ENCODE measurements at places on chromosomes 12 and 14.

GRCh38 chr12:53514628-53515290, 7.5 kb upstream of the NPFF start:
- no peak for DNase-seq

DNA sequence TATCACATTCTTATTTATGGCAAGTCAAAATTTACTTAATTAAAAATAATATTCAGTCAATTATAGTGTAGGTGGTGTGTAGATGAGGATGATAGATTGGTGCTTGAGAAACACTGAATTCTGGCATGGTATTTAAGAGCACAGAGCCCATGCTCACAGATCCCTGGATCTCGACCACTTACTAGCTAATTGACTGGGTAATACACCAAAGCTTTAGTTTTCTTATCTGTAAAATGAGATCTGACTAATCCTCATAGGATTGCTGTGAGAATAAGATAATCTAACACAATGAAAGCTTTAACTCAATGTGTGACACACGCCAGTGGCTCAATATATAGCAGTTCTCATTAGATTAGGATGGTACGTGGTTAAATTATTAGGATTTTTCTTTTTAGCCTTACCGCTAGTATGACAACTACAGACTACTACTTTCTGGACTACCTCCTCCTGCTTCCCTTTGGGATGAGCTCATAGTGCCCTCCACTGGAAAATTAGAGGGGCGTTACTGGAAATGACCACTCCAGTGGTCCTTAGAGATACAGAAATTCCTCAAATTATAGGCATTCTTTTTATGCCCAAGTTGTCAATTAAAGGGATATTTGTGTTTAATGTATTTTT, 482.8 kb upstream of the TBX3 start:
- DNase-seq, result no peak

GRCh38 chr12:114820796-114821195, 136.8 kb upstream of the TBX3 start:
- DNase-seq, result no peak

GRCh38 chr14:94379291-94380224, 8.8 kb downstream of the SERPINA1 start:
- no peak for DNase-seq

DNA sequence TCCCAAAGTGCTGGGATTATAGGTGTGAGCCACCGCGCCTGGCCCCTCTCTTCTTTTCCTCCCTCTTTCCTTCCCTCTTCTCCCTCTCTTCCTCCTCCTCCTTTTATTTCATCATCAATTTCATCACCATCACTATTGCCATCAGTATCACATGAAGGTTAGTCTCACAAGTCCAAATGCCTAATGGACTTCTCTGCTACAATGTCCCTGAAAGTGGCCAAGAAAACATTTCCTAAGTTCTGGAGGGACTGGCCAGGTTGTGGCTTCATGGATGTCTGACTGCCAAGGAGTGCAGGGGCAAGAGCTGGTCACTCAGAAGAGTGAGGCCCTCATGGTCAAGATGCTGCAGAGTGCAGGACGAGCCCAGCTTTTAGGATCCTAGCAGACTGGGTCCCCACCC, 97.6 kb downstream of the SYNE3 start:
- DNase-seq, result no peak

DNA sequence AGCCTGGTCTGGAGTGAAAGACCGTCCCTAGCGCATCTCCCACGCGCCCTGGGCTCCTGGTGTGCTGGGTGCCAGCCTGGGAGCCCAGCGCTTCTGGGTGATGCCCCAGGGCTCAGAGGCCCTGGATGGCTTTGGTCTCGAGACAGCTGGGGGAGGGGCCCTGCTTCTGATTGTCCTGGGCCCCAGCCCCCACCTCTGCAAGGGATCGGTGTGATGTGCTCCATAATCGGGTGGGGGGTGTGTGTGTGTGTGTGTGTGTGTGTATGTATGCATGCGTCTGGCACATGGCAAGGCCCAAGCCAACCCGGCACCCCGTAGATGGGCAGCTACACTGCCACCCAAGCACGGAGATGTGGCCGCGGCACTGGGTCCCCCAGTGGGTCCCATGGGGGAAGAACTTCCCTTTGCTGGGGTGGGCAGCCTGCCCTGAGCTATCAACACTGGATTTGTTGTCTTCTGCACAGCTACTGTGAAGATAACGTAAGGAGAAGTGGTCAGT, 3.1 kb downstream of the ZBTB42 start:
- no peak for DNase-seq

- no peak for DNase-seq
Observed at GRCh38 chr14:104524726-104525125, 54.8 kb upstream of the C14orf180 start.

DNA sequence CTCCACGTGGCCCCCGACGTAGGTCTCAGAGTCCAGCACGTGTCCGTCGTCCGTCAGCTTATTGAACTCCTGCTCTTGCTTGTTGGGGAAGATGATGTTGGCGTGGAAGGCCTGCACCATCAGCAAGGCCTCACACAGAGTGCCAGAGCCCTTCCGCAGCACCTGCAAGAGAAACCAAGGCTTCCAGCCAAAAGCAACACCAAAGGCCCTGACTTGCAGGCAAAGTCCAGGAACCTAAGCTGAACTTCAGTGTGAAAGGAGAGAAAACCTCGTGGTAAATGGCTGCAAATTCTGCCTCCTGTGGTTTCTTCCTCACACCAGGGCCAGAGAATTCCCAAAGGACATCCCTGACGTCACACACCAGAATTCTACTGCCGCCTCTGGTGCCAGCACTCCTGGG, 14.5 kb downstream of the POLE start:
- no peak for DNase-seq

DNA sequence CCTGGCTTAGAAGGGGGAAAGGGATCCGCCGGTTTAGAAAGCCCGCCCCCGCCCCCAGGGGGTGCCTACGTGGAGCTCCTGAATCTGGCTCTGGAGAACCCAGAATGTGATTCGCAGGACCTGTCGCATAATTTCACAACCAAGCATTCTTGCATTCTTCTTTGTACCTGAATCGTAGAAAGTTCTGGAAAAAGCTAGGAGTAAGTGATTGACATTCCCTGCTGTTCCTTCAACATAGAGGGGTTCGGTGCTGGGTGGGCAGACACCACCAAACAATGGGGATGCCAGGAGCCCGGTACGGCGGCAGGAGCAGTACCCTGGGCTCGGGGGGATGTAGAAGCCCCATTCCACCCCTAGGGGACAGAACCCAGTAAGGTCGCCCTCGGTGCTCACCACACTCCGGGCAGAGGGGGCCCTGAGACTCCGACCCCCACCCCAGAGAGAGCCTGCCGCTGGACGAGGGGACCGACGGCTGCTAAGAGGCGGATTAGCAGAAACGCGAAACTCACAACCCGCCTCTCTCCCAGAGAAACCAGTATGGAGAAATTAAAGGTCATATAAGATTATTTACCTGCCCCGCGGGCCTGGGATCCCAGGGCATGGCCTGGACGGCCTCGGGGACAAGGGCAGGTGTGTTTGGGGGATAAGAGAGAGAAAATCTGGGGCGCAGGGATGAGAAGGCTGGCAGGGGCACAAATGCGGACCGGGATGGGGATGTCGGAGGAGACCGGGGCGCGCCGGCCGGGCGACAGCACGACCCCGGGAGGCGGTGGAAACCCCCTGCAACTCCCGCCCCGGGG, 520 bp downstream of the CSRP2 start:
- no peak for DNase-seq

DNA sequence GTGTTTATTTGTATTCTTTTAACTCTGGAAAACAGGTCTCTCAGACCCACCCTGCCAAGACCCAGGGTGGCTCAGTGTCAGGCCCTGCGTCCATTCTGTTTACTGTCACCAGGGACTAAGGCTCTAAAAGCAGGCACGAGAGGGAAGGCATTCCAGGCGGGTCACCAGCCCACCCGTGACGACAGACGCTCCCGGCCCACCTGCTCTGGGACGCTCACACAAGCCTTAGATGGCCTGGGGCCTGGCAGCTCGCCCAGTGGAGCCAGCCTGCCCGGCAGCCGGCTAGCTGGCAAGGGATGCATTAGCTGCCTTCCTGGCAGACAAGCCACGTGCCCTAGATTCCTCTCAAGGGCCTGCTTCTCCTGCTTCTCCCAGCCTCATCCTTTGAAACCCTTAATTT, 9.2 kb upstream of the NUAK1 start:
- no peak for DNase-seq
